AG08395 (cell line): ENCODE measurements at places on chromosomes 1 and 21.

- DNase-seq, result no peak
These were observed 101.2 kb downstream of the NFIA start for GRCh38 chr1:61183471-61184039.

GRCh38 chr1:246930830-246931548 is 759 bp downstream of the AHCTF1 start:
- peak; percentile 64 for DNase-seq

GRCh38 chr1:18091660-18092446 is 15.7 kb upstream of the IGSF21 start:
- DNase-seq, result peak; percentile 89

DNA sequence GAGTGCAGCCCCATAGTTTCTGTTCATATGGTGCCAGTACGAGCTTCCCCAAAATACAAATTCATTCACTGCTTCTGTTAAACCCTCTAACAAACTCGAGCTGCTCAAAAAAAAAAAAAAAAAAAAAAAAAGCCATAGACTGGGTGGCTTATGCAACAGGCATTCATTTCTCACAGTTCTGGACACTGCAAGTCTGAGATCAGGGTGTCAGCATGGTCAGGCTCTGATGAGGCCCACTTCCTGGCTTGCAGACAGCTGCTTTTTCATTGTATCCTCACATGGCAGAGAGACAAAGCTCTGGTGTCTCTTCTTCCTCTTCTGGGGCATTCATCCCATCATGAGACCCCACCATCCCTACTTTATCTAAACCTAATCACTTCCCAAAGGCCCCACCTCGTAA is 121.6 kb downstream of the PTBP2 start:
- peak; percentile 39 for DNase-seq

- no peak for DNase-seq
These were observed 684 bp downstream of the LTN1 start for GRCh38 chr21:28991861-28992525.

- DNase-seq, result peak; percentile 65
These were observed 75.7 kb upstream of the RRP15 start for GRCh38 chr1:218209351-218209861.

- DNase-seq, result peak; percentile 7
These were observed 1.7 kb downstream of the ODF2L start for GRCh38 chr1:86394416-86394815.

- no peak for DNase-seq
These were observed 2.3 kb downstream of the FGR start for GRCh38 chr1:27632387-27633297.

- DNase-seq, result no peak
These were observed 179.5 kb upstream of the VAMP3 start for GRCh38 chr1:7591565-7591964.

GRCh38 chr1:216076751-216077150 is 346.5 kb downstream of the USH2A start:
- DNase-seq, result no peak

DNA sequence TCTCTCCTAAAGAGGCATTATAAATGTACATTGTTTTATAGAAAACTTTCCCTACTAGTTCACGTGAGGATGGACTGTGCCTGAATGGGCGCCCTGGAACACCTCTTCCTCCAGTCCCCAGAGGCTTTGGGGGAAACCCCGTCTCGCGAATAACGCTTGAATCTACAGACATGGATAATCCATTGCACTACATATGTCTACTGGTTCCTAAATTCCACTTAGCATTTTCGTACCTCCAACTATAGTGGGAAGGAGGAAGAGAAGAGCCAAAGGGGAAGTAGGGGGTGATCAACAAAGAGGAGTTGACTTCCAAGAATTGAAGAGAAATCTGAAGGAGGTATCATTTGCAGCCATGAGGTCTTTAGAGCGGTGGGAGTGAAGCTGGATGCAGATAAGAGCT is 11.1 kb downstream of the BARHL2 start:
- DNase-seq, result no peak

GRCh38 chr1:150186789-150187559 is 37.3 kb downstream of the PLEKHO1 start:
- DNase-seq, result peak; percentile 53

DNA sequence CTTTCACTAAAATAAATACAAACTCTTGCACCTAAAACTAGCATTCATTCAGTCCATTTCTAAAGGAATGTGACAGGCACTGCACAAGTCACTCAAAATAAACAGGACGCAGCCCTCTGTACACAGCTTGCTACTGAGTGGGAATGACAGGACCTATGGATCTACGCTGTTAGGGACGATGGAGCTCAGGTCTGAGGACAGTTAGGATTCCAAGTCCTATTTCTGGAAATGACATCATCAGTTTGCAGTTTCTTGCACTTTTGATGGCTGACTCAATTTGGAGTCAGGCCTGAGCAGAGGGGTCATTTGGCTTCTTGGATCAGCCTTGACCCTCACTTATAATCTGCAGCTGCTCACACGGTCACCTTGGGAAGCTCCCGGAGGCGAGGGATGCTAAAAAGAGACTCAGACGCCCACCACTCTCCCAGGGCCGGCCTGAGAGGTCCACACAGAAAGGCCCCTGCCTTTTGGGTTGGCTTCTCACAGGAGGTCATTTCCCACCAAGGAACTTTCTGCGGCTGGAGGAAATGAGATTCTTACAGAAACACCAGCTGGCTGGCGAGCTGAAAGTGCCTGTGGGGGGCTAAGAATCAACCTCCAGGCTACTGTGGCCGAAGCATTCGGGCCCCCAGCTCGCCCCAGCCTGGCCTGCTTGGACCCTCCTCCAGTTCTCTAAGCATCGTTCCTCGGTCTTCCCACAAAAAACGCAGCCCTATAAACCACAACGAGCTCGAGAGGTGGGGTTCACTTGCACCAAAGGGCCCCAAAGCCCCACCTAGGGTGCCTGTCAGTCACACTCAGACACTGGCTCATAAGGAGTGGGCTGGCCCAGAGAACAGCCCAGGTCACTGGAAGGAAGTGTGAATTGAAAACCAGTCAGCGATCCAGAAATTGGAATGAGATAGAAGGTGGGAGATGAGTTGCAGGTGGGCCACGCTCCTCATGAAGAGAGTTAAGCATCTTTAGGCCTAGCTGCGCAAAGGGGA is 8.9 kb upstream of the PDE9A start:
- peak; percentile 17 for DNase-seq

- DNase-seq, result no peak
These were observed 92.3 kb downstream of the ROR1 start for GRCh38 chr1:63866084-63866483.

DNA sequence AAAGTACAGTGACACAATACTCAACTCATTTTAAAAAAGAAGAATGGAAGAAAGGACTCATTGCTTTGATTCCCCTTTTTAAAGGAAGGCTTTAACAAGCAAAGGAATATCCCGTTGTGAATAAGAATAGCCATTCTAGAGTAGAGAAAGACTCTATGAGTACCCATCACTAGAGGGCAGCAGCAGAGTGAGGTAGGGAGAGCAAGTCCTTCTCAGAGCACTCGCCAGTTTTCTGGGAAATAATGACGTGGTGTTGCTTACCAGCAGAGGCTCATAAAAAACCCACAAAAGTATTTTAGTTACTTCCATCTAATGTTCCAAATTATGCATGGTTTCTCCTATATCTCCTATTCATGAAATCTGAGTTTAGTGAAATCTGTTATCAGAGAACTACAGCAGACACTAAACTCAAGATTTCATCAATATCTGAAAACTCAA is 74.6 kb downstream of the USP24 start:
- DNase-seq, result peak; percentile 92

- peak; percentile 93 for DNase-seq
These were observed 15.3 kb upstream of the SKI start for GRCh38 chr1:2212532-2213491.

DNA sequence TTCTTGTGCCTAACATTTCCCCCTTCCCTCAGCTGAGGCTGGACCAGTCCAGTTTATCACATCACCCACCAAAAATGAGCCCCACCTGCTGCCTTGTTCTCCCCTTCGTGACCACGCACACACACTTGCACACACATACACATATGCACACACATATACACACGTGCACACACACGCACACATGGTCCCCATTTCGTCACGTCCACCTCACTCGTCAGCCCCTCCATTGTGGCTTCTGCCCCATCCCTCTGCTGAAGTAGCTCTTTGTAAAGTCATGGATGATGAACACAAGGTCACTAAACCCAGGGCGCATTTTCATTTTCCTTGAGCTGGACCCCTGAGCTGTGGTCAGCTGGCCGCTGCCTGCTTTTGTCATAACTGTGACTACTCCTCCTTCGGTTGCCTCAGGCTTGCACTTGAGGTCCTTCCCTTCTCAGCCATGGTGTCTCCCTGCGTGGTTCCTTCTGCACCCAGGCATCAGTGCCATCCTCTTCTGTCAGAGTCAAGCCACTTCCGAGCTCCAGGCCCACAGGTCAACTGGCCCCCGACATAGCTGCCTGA is 93.8 kb downstream of the SYT2 start:
- DNase-seq, result no peak

- no peak for DNase-seq
These were observed 98.9 kb downstream of the PGBD5 start for GRCh38 chr1:230326971-230327891.

- DNase-seq, result peak; percentile 45
These were observed 3.9 kb downstream of the CLDN19 start for GRCh38 chr1:42736152-42736551.

- no peak for DNase-seq
These were observed 83.4 kb downstream of the PDE9A start for GRCh38 chr21:42736646-42737350.

DNA sequence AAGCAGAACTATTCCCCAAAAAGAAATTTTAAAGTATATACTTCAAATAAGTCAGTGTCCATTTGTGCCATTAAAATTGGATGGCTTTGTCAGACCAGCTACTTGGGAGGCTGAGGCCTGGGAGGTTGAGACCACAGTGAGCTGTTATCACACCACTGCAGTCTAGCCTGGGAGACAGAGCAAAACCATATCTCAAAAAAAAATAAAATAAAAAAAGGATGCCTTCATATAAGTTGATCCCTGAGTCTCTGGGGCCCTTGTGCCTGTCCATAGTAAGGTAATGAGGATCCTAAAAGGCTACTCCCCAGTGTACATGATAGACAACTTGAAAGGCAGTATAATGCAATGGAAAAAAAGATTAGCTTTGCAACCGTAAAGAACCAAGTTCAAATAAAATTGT is 81.2 kb upstream of the BARHL2 start:
- DNase-seq, result no peak

DNA sequence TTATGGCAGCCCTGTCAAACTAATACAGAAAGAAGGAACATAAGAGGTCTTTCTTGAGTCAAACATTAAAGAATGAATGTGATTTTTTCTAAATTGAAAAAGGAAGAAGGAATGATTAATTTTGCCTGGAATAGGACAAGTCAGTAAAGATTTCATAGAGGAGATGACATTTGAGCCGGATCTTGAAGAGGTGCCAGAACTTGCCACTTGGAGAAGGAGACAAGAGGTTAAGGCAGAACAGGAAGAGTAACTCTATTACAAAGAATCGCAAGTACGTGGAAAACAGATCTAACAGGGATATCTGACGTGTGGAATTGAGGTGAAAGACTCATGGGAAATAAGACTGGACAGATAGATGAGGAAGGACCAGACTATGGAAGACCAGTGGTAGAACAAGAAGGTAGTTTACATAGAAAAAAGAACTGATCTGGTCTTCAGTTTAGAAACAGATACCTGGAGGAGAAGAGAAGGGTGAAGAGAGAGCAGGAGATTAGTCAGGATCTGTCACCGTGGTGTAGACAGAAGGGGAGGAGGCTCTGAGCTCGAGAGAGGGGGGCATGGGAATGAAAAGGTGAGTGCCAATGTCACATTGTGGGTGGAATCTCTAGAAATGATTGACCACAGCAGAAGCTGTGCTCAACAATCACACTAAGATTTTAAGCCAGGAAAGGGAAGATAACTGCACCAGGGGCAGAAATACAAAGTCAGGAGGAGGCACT is 32.5 kb downstream of the RHOU start:
- DNase-seq, result no peak

DNA sequence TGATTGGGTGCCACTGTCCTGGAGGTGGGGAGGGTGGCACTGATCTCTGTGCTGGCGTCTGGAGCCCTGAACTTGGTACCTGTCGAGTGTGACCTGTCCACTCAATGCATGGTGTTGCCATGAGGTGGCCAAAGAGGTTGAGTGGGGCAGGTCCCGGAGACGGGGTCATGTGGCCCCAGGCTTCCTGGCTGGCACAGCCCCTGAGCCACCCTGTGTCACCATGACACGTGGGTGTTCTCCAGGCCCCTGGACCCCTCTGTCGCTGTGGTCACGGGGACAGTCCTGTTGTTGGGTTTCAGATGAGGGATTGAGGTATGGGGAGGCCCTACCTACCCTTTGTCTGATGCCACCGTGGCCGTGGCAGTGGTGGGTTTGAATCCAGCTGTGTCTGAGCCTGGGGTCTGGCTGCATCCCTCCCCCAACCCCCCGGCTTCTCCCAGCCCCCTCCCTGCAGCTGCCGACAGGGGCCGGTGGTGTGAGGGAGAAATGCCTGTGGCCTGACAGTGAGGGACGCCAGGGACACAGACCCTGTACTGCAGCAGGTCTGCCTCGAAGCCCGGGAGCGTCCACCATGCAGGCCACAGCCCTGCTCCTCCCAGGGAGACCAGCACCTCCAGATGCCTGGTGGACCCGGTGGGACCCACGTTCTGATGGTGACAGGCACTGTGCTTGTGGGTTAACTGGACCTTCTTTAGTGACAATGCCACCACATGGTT is 12.0 kb downstream of the TRPM2 start:
- no peak for DNase-seq

- no peak for DNase-seq
These were observed 543 bp upstream of the MARK1 start for GRCh38 chr1:220527279-220527907.

GRCh38 chr1:214524824-214525223 is 26.6 kb downstream of the PTPN14 start:
- DNase-seq, result no peak
